ENCODE measurements at places on chromosomes 1 and 21.

- no peak for DNase-seq
Observed at GRCh38 chr1:233473549-233474204, 140.2 kb upstream of the KCNK1 start.

- DNase-seq: peak; percentile 92
Observed at GRCh38 chr1:201530741-201531531, 8.0 kb upstream of the NAV1 start.

DNA sequence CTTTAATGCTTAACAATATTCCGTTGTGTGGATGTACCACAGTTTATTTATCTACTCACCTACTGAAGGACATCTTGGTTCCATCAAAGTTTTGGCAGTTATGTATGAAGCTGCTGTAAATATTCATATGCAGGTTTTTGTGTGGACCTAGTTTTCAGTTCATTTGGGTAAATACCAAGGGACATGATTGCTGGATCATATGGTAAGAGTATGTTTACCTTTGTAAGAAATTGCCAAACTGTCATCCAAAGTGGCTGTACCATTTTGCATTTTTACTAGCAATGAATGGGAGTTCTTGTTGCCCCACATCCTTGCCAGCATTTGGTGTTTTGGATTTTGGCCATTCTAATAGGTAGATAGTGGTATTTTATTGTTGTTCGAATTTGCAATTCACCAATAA lies 10.0 kb downstream of the ZSCAN20 start:
- no peak for DNase-seq

DNA sequence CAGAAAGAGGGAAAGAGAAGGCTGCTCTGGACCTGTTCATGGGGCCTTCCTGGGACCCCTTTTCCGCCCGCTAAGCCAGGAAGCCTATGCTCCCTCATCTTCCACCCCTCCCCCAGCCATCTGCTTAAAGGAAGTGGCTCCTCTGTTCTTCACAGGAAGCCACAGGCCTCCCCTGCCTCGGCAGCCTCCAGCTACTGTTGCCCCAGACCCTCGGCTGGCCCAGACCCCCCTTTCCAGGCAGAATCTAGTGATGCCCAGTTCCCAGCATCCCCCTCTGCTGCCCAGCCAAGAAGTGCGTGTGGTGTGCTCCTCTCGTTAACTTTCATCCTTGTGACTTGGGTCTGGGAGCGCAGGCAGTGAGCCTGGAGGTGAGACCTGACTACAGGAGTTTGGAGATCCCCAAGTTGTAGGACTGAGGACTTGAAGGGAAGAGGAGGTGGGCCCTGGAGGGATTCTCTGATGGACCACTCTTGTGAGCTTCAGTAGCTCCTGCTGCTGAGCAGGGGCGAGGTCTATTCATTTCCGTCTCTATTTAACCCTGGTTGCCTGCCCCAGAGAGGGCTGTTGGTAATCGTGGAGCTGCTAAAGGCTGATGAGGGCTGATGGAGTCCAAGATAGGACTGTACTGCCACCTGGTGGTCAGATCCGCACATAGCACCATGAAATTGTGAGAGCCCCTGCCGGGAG lies 9.1 kb downstream of the IFI6 start:
- peak; percentile 89 for DNase-seq

DNA sequence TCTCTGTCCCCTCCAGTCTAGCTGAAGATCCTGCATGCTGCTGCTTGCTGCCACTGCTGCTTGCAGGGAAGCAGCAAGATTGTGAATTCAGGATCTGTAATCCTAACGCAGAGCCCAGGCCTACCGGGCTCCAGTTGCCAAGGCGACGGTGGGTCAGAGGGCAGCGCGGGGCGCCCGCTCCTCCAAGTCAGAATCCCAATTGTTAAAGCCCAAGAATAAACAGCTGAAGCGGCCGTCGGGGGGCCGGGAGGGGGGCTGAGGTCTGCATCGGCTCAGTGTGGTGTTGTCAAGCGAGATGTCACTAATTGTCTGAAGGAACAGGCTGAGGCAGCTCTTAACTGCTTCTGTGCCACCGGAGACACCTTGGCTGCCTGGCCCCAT lies 36.8 kb downstream of the AHDC1 start:
- DNase-seq: no peak

DNA sequence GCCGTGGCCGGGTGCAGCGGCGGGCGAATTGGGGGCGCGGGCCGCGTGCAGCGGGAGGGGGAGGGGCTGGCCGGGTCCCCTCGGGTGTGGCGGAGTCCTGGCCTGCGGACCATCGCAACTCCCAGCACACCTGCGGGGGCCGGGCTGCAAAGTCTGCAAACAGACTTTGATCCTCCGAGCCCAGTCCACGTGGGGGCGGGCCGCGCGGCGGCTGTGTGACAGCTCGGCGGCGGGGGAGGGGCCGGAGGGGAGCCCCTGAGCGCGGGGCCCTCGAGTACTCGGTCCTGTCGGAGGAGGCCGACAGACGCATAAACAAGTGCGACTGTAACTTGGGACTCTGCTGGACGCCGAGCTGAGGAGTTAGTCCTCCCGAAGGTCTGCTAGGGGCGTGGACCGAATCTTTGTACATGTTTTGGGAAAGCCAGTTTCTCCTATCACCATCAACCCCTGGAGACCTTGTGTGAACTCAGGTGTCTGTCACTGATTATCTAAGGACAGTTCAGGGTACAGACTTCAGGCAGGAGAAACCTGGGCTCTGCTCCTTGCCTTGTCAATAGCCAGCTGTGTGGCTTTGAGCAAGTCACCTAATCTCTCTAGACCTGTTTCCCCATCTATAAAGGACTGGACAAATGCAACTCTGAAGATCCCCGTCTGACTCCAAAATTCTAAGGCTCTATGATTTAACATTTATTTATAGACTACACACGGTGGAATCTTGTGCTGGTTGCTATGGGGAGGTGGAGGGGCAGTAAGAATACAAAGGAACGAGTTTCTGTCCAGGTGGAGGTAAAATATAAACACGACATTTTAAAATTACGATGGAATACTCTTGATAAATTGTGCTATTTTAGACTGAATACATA lies 710 bp upstream of the SLC30A1 start:
- no peak for DNase-seq

GRCh38 chr21:44065428-44065827 lies 41.8 kb upstream of the PWP2 start:
- no peak for DNase-seq

GRCh38 chr1:100362821-100363466 lies 10.6 kb downstream of the CDC14A start:
- DNase-seq: no peak

DNA sequence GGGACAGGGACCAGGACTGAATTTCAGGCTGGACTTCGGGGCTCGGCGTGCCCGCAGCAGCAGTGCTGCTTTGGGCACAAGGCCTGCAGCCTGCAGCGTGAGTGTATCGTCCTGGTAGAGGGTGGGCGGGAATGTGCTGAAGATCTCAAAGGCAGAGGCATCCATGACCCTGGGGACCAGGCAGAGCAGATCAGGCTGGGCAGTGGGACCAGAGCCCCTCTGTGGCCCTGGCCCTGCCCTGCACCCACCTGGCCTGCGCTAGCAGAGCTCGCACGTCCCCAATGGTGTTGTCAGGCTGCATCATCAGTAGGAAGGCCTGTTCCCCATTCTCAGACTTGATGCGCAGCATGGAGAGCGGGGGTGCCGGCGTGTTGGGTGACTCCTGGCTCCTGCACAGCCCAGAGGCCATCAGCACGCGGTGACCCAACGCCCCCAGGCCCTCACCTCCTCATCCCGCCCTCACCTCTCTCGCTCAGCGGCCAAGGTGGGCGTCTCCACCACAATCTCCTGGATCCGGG lies 2.6 kb downstream of the SH3BGRL3 start:
- no peak for DNase-seq

DNA sequence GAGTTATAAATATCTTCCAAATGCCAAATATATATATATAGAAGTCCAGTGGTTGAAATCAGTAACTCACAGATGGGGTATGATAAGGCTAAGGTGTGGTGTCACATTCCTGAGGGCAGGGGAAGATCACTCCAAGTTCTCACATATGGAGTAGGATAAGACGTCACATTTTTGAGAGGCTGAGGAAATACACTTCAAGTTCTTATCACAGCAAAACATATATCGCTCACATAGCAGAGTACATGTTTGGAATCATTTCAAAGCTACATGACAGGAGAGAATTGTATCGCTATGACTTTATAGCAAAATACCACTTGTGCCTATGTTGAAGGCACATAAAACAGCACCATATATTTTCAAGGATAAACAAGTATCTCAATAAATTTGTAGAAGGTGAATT lies 55.1 kb downstream of the RBM11 start:
- DNase-seq: no peak

DNA sequence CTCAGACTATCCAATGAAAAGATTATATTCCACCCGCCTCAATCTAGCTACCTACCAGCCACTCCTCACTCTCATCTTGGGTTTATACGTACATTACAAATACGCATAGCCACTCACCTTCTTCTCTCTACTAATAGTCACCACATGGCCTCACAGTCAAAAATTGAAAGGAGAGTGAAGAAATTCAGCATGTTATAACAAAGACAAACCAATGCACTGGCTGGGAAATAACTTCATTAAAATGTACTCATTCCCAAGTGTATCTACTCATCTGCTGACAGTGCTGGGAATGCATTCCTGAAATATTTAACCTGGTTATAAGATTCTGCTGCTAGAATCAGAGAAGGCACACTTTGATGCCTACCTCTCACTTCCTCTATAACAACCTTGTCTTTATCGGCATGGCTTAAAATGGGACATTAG lies 6.5 kb downstream of the ZNF644 start:
- no peak for DNase-seq

GRCh38 chr21:39217356-39218081 lies 34.3 kb upstream of the PSMG1 start:
- DNase-seq: no peak

- DNase-seq: no peak
Observed at GRCh38 chr1:165527251-165528007, 16.4 kb upstream of the LRRC52 start.

GRCh38 chr1:155063550-155064110 lies at the start of gene EFNA4:
TSS of gene EFNA4 (plus strand) at chr1:155063740. CDS start at chr1:155063824, 84 bp downstream.
- DNase-seq: peak; percentile 88

DNA sequence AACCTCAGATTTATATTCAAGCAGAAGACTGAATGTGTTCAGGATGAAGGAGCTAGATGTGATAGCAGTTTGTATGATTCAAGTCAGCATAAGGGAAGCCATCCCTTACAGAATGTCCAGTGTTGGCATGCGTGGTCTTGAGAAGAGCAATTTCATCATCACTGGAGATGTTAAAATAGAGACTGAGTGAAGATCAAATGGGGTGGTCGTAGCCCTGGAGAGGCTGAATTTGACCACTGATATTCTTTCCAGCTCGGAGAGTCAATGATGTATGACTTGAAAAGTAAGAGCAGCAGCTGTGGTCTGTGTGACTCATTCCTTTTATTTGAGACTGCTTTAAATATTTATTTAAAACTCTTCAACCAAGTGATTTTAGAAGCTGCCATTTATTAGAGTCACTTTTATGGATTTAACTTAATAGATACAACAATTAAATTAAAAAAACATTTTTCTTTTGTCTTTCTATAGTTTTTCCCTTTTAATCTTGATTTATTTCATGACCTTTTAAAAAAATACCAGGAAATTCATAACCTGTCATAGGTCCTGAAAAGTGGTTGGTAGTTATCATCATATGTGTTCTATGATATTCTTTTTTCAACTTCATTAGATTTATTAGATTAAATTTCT lies 15.5 kb downstream of the FMN2 start:
- DNase-seq: no peak

DNA sequence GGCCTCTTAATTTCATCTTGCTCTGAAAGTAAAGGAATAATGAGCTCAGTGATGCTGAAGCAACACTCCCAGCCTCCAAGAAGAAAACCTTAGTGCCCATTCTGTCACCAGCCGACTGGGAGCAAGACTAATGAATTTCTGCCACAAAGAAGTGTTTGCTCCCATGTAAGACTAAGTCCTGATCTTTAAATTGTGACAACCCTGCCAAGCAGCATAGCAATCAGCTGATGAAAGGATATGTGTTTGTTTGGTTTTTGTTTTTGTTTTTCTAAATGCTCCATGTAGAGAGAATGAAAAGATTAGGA lies 113.7 kb upstream of the PALMD start:
- no peak for DNase-seq

- no peak for DNase-seq
Observed at GRCh38 chr1:235625340-235625739, 24.2 kb downstream of the GNG4 start.

DNA sequence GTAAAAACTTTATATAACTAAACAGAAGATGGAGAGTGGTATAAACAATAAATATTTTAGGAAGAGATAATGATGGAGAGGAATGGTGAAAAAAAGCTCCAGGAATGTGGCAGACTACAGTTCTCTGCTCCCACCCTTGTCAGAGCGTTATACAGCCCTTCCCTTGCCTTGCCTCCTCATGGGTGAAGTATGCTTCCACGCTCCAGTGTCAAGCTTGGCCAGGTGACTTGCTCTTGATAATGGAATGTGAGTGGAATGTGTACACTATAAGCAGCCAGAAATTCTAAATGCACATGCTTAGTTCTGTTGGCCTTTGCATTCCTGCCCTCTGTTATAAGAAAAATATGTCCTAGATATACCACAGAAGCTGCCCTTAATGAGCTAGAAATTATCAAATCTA lies 24.7 kb upstream of the POGK start:
- DNase-seq: no peak

DNA sequence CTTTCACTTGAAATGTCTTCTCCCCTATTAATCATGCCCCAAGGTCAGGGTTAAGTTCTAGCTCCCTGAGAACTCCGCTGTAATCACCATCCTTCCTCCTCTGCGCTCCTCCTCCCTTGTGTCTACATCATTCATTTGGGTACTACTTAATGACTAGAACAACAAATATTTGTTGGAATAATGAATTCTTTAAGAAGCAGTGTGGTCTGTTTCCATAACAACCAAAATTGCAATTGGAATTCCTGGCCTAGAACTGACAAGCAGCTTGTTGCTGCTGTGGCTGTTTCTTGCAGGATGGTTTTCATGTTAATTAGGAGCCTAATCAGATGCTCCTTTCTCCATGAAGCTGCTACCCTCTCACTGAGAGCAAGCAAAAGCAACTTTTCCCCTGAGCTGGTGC lies 192.5 kb downstream of the ZZZ3 start:
- DNase-seq: no peak

Data from tibial artery (tissue), 4 donors.